ENCODE measurements at places on chromosomes 11 and 22.

- DNase-seq, result no peak
These were observed 15.3 kb downstream of the IL18BP start for GRCh38 chr11:72013765-72014711.

GRCh38 chr11:3907590-3907989 lies 52.1 kb downstream of the STIM1 start:
- no peak for DNase-seq

DNA sequence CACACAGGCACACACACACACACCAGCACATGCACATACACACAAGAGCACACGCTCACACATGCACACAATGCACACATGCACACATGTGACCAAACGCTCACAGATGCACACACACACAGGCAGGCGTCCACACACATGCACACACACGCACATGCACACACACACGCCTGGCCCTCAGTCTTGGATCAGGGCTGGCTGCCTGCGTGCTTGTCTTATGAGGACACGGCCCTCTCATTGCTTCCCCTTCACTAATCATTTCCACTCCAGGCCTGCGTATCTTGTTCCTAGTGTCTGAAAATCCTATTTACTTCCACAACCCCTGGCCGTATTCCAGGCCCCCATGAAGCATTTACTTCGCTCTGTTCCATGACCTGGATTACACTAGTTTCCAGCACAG lies 740.5 kb downstream of the BRD1 start:
- no peak for DNase-seq

GRCh38 chr11:10333490-10333889 lies 28.6 kb downstream of the ADM start:
- no peak for DNase-seq

GRCh38 chr11:88631497-88631896 lies 294.0 kb upstream of the CTSC start:
- no peak for DNase-seq

DNA sequence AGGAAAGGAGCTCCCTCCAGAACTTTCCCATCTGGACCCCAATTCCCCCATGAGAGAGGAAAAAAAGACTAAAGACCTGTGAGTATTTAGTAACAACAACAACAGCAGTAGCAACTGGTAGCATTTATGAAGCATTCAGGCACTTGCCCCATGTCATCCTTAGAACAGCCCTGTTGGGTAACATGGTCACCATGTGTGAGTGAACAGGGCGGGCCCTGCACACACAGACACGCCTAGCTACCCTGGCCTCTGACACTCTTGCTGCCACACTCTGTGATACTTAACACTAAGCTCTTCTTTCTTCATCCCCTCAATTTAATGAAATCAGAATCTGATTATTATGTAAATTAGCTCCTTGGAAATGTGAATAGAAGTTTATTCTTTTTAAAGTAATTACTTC lies 26.1 kb upstream of the SLC25A18 start:
- no peak for DNase-seq

DNA sequence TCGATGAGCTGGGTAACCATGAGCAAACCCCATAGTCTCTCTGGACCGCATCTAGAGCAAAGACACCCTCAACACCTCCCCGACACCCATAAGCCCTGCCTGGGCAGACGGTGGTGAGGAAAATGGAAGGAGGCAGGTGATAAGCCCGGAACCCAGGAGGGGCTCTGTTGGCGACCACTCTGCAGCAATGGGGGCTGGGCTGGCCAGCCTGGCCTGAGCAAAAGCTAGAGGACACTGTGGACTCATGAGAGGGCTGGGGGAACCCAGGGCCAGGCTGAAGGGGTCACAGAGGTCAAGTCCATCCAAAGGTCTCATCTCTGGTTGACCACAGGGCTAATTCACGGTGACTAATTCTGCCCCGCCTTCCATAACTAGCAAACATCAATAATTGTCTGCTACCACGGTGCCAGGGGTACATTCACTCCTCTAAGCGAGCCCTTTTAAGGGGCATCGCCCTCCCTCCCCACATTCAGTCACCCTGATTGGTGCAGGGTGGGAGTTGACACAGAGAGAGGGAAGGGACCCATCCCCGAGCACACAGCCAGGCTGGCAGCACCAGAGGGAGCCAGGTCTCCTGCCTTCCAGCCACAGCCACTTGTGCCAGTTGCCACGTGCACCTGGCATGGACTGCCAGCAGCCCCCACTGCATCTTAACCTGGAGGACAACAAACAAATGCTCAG lies 4.0 kb downstream of the PYGM start:
- DNase-seq, result no peak

GRCh38 chr22:25626624-25626990 lies 62.1 kb downstream of the GRK3 start:
- DNase-seq, result no peak

GRCh38 chr11:22433094-22433455 lies 94.9 kb downstream of the SLC17A6 start:
- no peak for DNase-seq

DNA sequence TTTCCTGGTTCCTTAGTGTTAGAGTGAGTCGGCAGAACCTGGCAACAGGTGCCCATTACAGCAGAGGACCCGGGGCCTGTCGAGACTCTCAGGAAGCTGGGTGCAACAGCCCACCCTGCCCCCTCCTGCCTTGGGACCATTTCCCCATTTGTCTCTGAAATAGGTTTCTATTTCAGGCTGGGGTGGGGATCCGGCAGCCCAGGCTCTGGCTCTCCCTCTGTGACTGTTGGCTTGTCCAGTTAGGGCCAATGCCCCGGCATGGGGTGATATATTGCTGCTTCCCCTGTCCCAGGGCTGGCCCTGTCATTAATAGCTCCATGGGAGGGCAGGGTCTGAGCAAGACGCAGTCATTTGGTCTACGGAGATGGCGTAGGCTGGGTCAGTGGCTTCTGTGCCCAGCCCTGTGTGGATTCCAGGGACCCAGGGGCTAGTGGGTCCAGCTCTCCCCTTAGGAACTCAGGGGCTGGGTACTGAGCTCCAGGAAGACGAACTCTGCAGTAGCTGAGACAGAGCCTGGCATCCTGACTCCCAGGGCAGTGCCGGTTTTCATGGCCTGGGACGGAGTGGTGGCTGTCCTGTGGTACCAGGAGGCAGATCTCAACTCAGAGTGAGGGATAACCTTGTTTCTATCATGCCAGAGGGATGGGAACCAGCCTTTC lies 2.7 kb downstream of the P2RY6 start:
- DNase-seq, result no peak

DNA sequence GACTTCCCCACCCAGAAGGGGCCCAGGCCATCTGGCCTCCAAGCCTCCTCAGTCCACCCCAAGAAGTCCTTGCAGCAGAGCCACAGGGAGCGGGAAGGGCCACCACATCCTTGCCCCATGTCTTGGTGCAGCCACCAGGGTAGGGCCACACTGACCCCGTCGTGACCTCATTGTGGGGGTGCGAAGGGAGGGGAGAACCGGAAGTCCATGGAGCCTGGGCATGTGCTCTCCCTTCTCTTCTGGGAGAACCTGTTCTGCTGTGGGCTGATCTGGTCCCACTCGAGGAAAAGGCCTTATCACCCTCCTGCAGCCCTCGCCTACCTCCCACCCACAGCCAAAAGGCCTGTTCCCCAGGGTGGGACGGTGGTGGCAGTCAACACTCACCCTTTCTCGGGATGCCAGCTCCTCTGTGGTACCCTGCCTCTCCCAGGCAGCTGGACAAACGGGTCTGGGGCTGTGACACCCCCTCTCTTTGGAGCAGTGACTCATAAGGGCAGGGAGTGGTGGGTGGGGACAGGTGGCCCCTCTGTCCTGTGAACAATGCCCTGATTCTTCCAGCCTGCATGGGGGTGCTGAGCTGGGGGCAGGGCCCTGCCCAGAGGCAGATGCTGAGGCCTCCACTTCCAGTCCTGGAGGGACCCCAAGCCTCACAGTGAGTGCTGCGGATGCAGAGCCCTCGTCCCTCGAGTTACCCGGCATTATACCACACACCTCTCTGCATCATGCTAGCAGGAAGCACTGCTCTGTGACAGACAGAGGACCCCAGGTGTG lies 14.6 kb upstream of the CTSD start:
- DNase-seq, result no peak

Measured in stimulated activated CD4-positive, alpha-beta T cell treated with anti-CD3 and anti-CD28 coated beads, Interleukin-4, amount 100 ng/mL, for 4 hours (primary cell).